ENCODE measurements at places on chromosomes 1 and 21. TPM values are rescaled to one million over a fixed set of nuclear protein-coding genes. Genes with fewer than 3 reads are reported as not detected.

The BCAR3 gene
- polyA plus RNA-seq = 22.2 TPM

The NKAIN1 gene
- polyA plus RNA-seq = 0.17 TPM

The RIMKLA gene
- polyA plus RNA-seq = 0.01 TPM

The KLHDC8A gene
- polyA plus RNA-seq = not detected

The DISP3 gene
- polyA plus RNA-seq = not detected

The THAP3 gene
- polyA plus RNA-seq = 12.5 TPM

The TMEM52 gene
- polyA plus RNA-seq = 0.28 TPM

The OPN3 gene
- 14.1 TPM for polyA plus RNA-seq

The DYNLT5 gene
- polyA plus RNA-seq = 0.52 TPM

The CRNN gene
- not detected for polyA plus RNA-seq

The SLAMF9 gene
- not detected for polyA plus RNA-seq

The PKP1 gene
- polyA plus RNA-seq = 0.05 TPM

The ST3GAL3 gene
- 13.0 TPM for polyA plus RNA-seq

The TDRD5 gene
- not detected for polyA plus RNA-seq

The TSPEAR gene
- not detected for polyA plus RNA-seq

The DCDC2B gene
- not detected for polyA plus RNA-seq

The TMIGD3 gene
- polyA plus RNA-seq = not detected

The LAMB3 gene
- polyA plus RNA-seq = 2.4 TPM

The OR6P1 gene
- polyA plus RNA-seq = not detected

The MAP10 gene
- polyA plus RNA-seq = 0.81 TPM

The OR2T2 gene
- not detected for polyA plus RNA-seq

The AKR7A3 gene
- polyA plus RNA-seq = 0.37 TPM

The DIO1 gene
- not detected for polyA plus RNA-seq

The GSTM5 gene
- polyA plus RNA-seq = 2.2 TPM

The KCNK1 gene
- 3.0 TPM for polyA plus RNA-seq

The VANGL1 gene
- 11.6 TPM for polyA plus RNA-seq

The PRKAA2 gene
- 0.70 TPM for polyA plus RNA-seq
